ENCODE measurements at places on chromosomes 16 and 17.
A peak's percentile ranks its signal among the peaks of the same experiment; 100 is the strongest.

DNA sequence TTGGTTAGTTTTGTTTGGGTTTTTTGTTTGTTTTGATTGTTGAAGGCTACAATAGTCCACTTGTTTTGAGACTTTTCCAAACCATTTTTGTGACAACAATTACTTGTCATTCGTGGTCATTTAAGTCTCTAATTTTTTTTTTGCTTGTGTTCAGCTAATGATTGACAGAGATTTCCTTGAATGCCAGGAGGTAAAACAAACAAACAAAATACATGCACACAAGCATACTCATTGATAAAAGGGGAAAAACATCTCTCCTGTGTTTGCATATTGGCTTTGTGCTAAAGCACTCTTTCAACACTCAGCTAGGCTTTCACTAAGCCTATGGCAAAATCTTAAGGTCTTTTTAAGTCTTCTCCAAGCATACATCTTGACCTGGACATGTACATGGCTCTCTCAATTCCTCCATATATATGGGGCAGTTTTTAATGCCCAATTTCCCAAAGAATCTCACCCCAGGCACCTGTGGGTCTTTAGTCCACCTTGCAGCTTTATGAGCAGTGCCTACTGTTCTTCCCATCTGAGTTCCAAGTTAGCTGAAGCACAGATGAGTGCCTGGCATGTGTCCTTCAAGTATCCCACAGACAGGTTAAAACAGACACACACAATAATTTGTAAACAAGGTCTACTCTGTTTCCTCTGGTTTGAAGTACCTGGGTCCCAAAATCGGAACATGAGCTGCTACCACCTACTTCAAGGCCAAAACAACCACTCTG lies 24.2 kb upstream of the HS3ST3B1 start:
- no peak for DNase-seq

DNA sequence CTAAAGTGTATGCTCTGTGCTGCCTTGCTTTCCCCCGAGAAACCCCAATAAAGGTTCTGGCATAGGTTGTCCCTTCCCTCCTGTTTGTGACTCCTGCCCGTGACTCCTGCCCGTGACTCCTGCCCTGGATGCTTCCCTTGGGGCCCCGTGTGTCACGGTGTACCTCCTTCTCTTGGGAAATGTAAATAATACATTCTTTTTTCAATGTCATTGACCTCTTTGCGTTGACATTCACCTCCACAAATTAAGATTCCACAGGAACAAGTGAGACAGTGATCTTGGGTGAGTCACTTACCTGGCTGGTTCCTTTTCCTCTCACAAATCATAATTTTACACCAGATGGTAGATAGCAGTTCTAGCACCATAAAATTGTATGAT lies 632 bp downstream of the CCL15 start:
- no peak for DNase-seq

DNA sequence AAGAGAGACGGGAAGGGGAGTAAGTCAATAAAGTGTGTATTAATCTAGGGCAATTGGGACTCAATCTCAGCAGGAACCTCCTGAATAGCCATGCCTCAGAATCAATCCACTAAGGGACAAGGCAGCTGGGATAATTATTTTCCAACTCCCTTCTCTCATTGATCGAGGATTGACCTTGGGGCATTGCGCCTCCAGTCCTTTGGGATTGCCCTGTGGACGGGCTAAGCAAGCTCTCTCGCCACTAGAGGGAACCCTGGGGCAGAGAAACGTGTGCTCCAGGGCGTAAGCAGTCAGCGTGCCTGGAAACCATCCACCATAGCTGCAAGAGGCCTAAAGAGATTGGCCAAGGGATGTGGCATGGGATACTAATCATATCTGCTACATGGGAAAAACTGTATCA lies 53.9 kb upstream of the ERCC4 start:
- peak; percentile 2 for DNase-seq

DNA sequence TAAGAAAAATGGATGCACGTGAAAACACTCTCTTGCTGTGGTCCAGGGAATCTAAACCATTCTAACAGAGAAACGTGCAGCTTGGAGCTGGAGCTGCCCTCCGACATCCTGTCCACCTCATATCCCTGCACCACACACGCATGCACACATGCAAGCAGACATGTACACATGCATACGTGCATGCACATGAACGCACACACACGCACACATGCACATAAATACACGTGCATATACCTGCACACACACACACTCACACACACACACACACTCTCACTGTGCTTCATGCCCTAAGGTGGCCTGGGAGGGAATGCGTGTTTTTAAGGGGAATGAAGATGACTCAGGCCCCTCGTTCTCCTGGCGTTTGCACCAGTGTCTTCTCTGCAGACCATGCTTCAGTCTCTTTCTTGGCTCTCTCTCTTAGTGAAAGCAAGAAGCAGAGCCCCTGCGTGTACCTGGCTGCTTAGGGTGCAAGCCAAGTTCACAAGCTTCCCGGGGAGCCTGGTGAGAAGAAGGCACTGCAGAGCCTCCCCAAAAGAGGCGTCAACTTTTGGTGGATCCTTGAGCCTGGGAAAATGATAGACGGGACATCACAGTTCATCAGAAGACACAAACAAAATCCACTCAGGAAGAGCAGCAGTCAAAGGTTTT lies 72.8 kb downstream of the GOSR1 start:
- no peak for DNase-seq

DNA sequence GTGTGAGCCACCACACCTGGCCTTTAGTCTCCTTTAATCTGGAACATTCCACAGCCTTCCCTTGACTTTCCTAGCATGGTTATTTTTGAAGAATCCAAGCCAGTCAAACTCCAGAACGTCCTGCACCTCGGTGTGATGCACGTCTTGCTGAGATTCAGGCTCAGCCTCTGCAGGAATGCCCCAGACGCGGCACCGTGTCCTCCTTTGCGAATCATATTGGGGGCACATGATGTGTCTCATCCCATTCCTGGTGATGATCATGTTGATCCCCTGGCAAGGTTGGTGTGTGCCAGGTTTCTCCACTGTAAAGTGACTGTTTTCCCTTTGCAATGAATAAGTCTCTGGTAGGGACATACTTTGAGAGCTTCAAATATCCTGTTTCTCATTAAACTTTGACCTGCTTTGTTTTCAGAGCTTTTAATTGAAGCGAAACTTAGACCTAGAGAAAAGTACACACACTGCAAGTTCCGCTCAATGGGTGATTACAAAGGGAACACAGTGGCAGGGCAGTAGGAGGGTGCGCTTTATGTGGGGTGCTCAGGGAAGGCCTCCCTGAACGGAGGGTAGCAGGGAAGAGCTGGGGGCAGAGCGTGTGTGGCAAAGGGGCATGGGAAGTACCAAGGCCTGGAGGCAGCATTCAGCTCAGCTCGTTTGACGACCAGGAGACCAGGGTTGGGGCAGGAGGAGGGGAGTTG lies 9.6 kb upstream of the ATP2C2 start:
- DNase-seq = no peak

GRCh38 chr17:48442819-48443218 lies 12.8 kb upstream of the SKAP1 start:
- DNase-seq = no peak

GRCh38 chr17:35778641-35779196 lies 16.7 kb downstream of the MMP28 start:
- DNase-seq = no peak

DNA sequence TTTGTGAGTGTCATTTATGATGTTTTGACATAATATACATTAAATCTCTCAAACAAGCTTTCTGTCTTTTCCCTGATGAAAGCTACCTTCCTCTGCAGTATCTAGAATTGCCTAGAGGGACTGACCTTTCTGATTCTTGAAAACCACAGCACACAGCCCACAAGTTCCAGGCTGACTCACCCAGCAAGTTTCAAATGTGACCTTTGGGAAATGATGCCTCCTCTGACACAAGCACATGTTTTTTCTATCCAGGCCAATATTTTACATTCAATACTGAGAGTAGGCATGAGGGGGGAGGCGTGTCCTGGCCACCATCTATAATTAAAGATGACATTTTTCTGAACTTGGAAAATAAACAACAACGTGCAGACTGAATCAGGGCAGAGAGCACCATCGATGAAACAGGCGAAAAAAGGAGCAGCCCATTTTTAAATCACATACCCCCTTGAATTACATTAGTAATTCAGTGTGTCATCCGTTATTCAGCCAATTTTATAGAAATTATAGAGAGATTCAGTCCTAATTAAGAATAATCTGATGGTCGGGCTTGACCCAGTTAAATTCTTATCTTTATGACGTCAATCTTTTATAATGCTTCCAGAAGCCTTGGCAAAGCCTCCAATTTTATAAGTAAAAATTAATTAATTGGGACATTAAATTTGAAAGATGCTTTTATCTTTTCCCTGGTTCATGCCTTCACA lies 292.6 kb upstream of the CDH11 start:
- no peak for DNase-seq
